Osteoblast (primary cell): ENCODE measurements at places on chromosomes 2 and 18.

- no peak for DNase-seq
These were observed 97.4 kb downstream of the ADD2 start for GRCh38 chr2:70670626-70671025.

- no peak for DNase-seq
These were observed 68.9 kb downstream of the MEX3C start for GRCh38 chr18:51128533-51128932.

- DNase-seq = peak; percentile 80
These were observed 284.8 kb downstream of the MREG start for GRCh38 chr2:215728504-215729065.

GRCh38 chr18:77969972-77970371, 720.3 kb downstream of the GALR1 start:
- no peak for DNase-seq

DNA sequence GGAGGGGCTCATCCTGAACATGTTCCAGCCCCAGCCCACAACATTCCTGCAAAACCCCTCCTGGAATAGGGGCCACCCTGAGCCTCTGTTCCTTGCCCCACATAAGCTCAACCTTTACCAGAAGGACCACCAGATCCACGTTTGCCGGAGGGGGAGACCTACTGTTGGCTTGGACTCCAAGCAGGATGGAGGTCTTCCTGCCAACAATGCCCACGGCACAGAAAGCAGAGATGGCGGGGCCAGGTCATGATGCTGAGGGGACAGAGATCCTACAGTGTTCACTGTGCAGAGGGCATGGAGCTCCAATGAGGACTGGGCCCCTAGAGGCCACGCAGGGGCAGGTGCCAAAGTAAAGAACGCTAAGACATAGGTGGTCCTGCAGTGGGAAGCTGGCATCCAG, 98.5 kb upstream of the RAB6C start:
- DNase-seq = no peak

GRCh38 chr18:49648326-49648725, 86.5 kb downstream of the LIPG start:
- DNase-seq = no peak

DNA sequence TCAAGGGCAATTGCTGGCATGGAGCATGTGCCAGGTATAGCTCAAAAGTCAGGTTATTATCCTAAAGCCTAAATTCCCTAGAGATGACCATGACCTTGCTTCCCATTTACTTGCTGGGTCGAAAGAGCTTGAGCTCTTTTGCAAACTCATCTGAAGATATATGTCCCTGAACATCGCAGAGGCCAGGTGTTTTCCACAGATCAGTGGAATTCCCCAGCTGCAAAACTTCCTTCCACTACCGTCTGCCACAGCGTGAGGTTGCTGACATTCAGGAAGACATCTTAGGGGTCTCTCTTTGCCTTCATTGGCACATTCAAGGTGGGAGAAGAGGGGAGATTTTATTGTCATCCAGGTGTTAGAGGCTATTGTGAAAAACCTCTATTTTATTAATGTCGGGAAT, 171.0 kb downstream of the MIB1 start:
- DNase-seq = no peak

GRCh38 chr2:17401096-17401495, 117.1 kb downstream of the RAD51AP2 start:
- DNase-seq = no peak

DNA sequence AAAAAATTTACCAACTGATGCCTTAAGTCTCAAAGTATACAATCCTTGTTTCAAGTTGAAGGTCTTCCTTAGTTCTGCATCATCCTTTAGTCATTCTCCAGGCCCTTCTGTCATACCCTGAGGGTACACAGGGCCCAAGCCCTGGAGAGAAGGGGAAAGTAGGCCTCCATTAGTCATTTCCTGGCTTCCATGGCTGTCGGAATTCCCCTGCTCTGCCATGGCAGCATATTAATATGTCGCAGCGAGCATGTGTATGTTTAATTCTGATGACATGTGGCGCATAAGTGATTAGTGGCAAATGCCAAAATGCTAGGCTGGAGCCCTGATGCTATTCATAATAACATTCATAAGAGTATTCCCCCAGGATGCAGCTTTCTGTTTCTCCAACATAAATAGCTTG, 22.1 kb downstream of the GPR39 start:
- peak; percentile 92 for DNase-seq

DNA sequence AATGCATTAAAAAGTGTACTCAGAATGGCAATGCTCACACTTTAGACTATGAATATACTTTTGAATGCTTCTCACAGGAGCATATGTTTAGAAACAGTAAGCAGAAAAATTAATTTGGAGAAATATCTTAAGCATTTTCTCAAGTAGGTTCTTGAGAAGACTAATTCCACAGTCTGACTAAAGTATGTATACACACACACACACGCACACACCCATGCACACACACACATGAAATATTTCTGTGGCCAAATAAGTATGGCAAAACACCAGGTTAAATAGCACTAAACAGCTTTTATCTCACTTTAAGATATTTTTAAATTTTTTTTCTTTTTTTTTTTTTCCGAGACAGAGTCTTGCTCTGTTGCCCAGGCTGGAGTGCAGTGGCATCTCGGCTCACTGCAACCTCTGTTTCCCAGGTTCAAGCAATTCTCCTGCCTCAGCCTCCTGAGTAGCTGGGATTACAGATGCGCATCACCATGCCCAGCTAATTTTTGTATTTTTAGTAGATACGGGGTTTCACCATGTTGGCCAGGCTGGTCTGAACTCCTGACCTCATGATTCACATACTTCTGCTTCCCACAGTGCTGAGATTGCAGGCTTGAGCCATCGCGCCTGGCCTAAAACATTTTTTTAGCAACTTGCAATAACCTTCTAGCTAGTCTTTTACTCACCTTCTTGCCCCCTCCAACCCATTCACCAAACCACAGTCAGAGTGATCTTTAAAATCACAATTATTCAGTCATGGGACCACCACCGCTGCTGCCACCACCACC, 67.5 kb upstream of the SCG2 start:
- no peak for DNase-seq

- DNase-seq = no peak
These were observed 265.1 kb downstream of the RND3 start for GRCh38 chr2:150222379-150222778.

- no peak for DNase-seq
These were observed 1395.8 kb downstream of the LRP1B start for GRCh38 chr2:140734992-140735391.

DNA sequence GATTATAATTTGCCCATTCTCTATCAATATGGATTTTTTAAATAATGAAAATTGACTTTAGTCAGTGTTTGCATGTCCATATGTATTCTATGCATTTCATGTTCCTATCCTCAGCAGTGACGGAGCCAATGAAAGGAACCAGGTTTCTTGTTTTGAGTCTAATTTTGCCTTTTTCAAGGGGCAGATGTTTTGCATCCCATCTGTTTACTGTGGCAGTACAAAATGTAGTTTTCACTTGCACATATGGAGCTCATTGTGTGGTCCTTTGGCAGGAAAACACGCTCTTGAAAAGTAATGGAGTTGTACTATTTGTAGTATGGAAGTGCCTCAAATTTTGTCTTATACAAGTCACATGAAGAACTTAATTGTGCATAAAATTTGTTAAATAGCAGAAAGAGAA, 127.8 kb downstream of the AGPS start:
- no peak for DNase-seq

DNA sequence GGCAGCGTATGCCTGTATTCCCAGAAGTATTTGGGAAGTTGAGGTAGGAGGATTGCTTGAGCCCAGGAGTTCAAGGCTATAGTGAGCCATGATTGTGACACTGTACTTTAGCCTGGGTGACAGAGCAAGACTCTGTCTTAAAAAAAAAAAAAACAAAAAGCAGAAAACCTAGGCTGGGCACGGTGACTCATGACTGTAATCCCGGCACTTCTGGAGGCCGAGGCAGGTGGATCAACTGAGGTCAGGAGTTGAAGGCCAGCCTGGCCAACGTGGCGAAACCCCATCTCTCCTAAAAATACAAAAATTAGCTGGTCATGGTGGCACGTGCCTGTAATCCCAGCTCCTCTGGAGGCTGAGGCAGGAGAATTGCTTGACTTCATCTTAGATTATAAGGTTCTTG, 46.4 kb downstream of the MTA3 start:
- DNase-seq = no peak
